Activated CD4-positive, alpha-beta T cell treated with anti-CD3 and anti-CD28 coated beads for 24 hours (primary cell): ENCODE measurements at places on chromosomes 16 and 17.

DNA sequence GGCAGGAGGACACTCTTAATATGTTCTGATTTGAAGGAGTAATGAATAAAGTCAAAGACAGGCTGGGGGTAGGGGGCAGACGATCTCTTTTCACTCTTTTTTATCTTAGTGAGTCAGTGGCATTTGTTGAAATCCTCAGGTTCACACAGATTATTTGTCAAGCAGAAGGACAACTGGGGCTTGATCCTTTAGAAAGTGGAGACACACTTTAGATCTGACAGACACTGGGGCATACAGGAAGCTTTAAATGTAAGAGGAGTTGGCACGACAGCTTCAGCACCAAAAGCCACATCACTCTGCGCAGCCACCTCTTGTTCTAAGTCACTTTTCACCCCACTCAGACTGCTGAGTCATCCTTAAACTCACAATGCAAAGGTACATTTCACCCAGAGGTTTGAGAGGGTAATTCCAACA, 121.5 kb downstream of the STXBP4 start:
- peak; percentile 6 for DNase-seq

GRCh38 chr16:22216191-22216831, 10.2 kb downstream of the EEF2K start:
- DNase-seq, result no peak

- no peak for DNase-seq
Measured at GRCh38 chr16:1320658-1321240, 11.3 kb downstream of the UBE2I start.

DNA sequence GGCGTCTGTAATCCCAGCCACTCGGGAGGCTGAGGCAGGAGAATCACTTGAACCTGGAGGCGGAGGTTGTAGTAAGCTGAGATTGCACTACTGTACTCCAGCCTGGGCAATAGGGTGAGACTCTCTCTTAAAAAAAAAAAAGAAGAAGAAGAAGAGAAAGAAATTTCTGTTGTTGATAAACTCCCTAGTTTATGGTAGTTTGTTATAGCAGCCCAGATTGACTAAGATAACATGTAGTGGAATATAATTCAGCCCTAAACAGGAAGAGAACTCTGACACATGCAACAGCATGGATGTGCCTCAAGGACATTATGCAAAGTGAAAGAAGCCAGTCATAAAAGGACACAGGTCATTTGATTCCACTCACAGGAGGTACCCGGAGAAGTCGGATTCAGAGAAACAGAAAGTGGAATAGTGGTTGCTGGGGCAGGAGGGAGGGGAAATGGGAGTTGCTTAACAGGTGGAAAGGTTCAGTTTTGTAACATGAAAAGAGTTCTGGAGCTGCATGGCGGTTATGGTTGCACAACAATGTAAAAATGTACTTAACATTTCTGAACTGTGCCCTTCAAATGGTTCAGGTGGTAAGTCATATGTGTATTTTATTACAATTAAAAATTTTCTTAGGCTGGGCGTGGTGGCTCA, 26.0 kb upstream of the PRM1 start:
- DNase-seq, result no peak

DNA sequence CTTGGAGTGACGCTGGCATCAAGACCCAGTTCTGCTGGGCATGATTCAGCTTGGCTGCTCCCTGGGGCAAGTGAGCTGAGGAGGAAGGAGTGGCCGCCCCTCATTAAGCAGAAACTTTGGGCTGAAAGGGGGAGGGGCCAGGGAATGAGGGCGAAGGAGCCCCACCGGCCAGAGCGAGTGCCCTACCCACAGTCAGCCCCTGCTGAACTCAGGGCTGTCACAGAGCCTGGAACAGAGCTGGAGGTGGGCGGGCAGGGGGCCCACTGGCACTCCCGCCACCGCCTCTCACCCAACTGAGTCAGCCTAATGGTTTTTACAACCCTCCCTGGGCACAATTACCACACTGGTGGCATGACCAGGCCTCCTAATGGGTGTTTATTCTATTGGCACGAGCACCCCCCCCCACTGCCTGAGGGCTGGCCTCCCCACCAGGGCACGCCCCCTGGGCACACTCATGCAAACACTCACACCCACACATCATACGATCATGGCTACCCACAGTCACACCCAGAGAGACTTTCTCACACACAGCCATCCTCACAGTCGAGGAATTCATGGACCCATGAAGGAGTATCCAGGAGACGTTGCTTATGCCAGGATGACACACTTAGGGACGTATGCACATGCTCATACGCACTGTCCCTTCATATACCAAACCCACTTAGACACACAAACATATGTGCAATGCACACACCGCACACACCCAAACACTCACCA, 19.2 kb downstream of the UNC119 start:
- no peak for DNase-seq

DNA sequence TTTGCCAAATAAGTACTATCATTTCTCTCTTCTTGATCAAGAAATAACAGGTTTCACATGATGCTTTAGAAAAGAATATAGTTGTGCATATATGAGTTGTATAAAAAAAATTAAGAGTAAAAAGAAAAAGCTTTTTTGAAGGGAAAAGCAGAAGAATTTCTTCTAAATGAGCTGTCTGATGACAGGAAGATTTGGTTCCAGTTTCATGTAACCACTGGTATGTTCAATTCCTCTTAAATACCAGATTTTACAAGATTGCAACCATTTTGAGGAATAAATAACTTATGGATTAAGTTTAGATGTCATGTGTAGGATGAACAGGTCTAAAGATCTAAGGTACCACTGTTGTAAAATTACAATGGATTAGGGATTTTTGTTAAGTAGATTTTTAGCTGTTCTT, 45.0 kb downstream of the VMP1 start:
- no peak for DNase-seq

DNA sequence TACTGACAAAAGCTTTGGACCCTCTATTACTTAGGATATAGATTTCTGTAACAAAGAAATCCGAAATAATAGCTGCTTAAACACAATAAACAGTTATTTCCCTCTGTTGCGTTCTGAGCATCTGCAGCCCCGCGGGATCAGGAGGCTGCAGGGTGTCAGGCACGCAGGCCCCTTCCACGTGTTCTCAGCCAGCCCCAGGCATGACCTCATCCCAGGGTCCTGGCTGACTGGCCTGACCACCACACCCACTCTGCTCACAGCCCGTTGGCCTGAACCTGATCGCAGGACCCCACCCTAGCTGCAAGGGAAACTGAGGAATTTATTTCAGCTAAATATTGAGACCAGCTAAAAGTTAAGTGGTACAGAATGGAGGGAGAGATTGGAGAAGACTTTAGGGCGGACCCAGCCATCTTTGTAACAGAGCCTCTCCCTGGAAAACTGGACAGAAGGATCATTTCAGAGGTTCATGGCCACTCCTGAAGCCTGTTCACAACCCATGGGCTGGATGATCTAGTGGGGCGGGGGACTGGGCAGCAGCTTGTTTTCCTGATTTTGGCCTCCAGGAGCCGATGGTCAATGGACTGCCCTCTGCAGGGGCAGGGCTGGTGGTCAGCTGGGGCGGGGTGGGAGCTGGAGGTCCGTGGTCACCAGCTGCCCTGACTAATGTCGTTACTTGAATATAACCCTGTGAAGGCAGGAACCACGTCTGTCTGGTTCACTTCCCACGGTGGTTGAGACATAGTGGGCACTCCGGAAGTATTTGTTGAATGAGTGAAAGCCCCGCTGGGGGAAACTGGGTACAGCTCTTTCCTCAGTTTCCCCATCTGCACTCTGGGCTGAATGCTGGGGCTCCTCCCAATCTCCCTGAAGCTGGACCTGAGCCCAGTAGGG, 10.9 kb downstream of the CETP start:
- DNase-seq, result no peak

- no peak for DNase-seq
Measured at GRCh38 chr17:64653325-64653984, 8.7 kb downstream of the SMURF2 start.

DNA sequence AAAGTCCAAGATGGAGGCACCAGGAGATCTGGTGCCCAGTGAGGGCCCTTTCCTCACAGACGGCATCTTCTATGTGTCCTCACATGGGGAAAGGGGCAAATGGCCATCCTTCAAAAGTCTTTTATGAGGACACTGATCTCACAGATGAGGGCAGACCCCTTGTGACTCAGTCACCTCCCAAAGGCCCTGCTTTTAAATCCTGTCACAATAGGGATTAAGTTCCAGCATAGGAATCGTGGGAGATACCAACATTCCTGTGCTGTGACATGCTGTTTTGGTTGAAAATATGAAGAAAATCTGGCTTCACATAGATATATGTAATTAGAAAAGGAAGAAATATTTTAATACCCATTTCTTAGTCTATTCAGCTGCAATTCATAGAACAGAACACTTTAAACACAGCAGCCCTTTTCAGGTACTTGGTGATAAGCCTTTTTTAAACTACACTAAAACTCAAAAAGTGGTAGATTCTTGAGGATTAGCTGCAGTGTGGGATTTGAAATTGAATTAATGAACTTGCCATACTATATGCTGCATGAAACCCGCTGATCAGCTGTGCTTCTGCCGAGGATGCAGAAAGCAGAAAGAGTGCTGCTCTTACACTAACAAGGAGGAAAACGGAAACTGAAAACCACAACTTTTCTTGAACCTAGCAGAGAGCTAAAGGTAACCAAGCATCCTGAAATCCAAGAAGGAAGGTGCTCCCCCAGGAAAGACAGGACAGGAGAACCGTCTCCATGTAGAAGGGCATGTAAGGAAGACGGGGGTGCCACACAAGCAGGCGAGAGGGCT, 32.7 kb downstream of the VPS53 start:
- no peak for DNase-seq

DNA sequence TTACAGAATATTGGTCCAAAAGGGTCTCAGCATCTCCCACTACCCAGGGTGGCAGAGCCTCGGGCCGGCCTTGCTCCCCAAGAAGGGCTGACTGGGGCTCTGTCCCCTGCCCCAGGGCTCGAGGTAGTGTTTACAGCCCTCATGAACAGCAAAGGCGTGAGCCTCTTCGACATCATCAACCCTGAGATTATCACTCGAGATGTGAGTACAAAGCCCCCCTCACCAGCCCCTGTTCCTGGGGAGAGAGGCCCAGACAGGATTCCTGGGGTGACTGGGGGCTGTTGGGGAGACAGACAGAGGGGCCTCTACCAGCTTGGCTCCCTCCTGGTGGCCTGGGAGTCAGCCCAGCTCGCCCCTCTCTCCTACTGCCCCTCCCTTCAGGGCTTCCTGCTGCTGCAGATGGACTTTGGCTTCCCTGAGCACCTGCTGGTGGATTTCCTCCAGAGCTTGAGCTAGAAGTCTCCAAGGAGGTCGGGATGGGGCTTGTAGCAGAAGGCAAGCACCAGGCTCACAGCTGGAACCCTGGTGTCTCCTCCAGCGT, 6.1 kb upstream of the NLRC5 start:
- DNase-seq, result no peak

- no peak for DNase-seq
Measured at GRCh38 chr16:58264961-58265479, 29.8 kb downstream of the PRSS54 start.

DNA sequence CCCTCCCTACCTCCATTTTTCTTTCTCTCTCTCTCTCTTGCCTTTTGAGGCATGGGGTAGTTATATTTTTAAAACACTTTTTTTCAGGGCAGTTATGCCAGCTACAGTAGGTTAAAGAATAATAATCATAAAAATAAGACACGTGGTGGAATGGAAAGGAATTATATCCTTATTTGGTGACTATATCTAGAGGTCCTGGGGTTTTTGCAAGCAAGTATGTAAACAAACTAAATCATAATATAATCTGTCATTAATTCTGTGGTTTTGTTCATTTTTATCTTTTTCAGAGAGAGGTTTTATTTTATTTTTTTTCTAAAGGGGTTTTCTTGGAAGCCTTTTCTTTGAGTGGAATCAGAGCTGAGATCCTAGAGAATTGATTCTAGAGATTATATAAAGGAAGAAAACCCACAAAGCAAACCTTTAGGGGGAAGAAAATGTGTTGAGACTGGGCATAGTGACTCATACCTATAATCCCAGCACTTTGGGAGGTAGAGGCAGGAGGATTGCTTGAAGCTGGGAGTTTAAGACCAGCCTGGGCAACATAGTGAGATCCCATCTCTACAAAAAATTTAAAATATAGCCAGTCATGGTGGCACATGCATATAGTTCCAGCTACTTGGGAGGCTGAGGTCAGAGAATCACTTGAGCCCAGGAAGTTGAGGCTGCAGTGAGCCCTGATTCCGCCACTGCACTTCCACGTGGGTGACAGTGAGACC, 53.2 kb downstream of the NQO1 start:
- DNase-seq, result no peak

DNA sequence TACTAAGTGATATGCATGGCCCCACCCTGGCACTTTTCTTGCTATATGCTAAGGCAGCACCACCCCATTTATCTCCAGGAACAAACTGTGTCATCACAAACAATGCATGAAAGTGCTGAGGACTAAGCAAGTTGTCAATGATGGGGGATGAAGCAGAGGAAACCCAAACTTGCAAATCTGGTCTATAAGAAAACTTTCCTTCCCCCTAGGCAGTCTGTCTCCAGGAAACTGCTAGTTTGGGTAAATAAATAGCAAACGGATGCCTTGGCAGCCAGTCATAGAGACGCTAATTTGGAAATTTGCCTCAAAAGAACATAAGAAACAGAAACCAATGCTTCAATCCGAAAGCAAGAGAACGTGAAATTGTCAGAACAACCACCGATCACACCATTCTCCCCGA, 5.6 kb upstream of the HSBP1 start:
- no peak for DNase-seq

GRCh38 chr16:29899516-29900101, at the start of gene SEZ6L2:
Gene SEZ6L2 (minus strand): TSS chr16:29899550. CDS start chr16:29899019, 531 bp downstream.
- peak; percentile 70 for DNase-seq

- no peak for DNase-seq
Measured at GRCh38 chr16:68909099-68909733, 65.9 kb downstream of the TANGO6 start.

DNA sequence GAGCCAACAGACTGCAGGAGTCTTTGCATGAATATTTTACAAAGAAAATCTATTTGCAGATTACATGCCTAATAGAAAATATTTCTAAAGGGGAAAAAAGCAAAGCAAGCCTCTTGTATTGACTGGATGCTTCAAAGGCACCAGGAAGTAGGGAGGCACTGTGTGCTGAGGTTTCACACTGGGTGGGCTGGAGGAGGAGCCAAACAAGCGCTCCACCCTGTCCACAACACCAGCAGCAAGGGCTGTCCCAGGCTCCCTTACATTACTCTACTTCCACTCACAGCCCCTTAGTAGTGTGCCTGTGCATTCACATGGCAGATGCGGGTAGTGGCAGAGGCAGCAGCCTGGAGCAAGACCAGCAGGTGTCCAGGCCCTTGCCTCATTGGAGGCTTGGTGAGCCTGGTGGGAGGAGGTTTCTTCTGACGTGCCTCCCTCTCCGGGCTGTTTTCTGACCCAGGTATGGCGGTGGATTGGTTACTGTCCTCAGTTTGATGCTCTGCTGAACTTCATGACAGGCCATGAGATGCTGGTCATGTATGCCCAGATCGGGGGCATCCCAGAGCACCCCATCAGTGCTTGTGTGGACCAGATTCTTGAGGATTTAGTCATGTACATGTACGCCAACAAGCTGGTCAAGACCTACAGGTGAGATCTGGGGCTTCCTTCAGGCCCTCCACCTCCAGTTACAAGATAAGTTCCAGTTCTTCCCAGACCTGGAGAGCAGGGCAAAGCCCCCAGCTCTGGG, 7.0 kb upstream of the CCNF start:
- DNase-seq, result no peak
